ENCODE measurements at places on chromosomes 1 and 21.

GRCh38 chr1:54259546-54260140, 59.7 kb downstream of the MRPL37 start:
- no peak for DNase-seq

DNA sequence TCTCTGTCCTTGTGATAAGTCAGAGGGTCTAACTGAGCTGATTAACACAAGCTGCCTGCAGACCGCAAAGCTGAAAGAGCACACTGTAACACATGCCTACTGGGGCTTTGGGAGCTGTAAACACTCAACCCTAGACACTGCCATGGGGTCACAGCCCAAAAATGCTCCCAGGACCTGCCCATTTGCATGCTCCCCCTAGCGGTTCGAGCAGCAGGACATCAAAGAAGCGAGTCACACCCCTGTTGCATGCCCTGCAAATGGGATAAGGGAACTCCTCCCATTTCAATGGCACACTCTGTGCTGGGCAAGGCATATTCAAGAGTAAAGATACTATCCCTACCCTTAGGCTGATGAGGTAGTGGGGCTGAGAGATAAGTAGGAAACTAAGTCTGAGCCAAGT, 22.8 kb downstream of the LCE3E start:
- no peak for DNase-seq

- DNase-seq, result no peak
Observed at GRCh38 chr1:18722270-18722669, 91.6 kb downstream of the PAX7 start.

DNA sequence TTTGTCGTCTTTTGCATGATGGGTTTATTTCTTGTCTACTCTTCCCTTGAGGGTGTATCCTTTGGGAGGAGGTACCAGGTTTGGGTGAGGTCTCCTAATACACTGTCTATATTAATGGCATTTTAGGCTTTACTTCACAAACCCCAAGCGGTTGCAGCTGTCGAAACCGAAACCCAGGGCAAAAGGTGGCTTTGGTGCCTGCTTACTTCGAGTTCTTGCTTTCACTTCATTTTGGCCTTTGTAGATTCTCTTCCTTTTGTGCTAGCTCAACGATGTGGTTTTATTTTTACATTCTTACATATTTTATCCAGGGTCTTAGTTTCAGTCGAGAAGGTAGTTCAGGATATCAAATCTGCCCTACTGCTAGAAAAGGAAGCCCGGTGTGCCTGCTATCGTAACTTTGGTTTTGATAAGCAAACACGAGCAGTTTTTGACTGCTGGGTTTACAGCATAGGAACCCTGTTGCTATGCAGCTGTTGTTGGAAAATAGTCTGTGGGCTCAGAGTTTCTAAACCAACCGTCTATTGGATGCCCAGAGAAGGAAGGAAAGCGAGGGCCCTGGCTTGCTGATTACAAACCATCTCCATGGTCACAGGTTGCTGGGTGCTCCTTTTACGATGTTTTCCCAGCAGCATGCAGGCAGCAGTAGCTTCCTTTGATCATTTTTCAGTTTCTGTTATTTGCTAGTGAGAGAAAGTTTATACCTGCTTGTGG, 9.8 kb upstream of the TSPAN2 start:
- no peak for DNase-seq

DNA sequence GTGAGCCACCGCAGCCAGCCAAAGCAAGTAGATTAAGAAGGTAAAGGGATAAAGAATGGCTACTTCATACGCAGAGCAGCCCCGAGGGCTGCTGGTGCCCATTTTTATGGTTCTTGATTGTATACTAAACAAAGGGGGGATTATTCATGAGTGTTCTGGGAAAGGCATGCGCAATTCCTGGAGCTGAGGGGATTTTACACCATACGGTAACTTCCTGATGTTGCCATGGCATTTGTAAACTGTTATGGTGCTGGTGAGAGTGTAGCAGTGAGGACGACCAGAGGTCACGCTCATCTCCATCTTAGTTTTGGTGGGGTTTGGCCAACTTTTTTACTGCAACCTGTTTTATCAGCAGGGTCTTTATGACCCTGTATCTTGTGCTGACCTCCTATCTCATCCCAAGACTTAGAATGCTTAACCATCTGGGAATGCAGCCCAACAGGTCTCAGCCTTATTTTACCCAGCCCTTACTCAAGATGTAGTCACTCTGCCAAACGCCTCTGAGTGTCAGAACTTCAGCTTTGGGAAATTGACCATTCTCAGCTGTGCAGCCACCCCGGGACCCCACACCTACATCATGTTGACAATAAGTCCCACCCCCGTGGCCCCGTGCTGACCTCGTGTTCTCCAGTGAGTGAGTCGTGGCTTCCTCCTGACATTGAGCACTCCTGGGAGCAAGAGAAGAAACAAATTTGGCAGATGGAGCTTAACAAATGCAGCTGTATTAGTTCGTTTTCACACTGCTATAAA, 149.4 kb upstream of the COL6A1 start:
- DNase-seq, result no peak

DNA sequence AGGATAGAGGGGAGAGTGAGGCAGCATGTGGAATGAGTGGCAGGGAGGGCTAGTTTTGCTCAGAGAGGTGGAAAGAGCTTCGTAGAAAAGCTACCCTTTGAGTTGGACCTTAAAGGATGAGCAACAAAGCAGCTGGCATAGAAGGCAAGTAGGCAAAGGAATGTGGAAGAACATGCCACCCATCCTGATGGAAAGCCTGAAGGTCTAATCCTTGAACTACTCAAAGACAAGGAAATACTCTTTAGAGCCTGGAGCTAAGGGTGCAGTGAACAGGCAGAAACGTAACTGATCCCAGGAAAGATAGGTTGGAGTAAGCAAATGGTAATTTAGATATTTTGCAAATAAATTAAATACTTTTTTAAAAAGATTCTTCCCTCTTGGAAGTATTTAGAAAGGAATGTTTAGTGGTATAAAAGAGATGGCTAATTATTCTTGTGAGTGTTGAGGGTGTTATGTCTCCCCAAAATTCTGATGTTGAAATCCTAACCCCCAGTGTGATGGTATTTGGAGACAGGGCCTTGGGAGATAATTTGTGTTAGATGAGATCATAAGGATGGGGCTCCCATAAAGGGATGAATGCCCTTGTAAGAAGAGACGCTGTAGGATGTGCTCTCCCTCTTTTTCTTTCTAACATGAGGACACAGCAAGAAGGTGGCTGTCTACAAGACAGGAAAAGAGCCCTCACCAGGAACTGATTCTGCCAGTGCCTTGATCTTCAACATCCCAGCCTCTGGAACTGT, 308.1 kb upstream of the RUNX1 start:
- no peak for DNase-seq

GRCh38 chr1:116243333-116244054, 129.6 kb upstream of the ATP1A1 start:
- DNase-seq, result peak; percentile 40

GRCh38 chr1:71592646-71593274, 511.9 kb upstream of the ZRANB2 start:
- DNase-seq, result no peak

DNA sequence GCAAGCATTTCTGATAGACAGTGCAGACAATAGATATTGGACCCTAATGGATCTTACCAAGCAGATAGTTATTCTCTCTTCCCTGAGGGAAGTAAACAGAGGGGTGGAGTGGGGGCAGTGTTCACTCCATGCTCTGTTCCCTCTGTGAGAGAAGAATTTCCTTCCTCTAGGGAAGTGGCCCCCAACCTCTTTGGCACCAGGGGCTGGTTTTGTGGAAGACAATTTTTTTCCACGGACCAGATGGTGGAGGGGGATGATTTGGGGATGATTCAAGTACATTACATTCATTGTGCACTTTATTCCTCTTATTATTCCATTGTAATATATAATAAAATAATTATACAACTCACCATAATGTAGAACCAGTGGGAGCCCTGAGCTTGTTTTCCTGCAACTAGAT, 459.9 kb downstream of the ADGRL2 start:
- no peak for DNase-seq

All from NCI-H187 (cell line).